ENCODE measurements at places on chromosomes 4 and X.

- no peak for DNase-seq
Measured at GRCh38 chr4:141922236-141922635, 285.9 kb downstream of the IL15 start.

DNA sequence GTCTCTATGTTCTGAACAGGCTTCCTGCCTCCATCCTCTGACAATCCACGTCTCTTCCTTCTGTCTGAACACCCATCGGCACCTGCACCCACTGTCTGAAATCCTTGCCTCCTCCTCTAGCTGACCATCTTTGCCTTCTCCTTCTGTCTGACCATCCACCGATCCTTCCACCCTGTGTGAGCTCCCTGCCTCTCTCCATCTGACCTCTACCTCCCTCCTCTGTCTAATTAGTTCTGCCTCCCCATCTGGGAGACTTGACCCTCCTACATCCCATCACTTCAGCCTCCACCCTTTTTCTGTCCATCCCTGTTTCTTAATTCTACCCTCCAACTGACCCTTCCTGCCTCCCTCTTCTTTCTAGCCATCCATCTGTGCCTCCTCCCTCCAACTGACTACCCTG is 10.0 kb downstream of the SLC38A5 start:
- DNase-seq: no peak

DNA sequence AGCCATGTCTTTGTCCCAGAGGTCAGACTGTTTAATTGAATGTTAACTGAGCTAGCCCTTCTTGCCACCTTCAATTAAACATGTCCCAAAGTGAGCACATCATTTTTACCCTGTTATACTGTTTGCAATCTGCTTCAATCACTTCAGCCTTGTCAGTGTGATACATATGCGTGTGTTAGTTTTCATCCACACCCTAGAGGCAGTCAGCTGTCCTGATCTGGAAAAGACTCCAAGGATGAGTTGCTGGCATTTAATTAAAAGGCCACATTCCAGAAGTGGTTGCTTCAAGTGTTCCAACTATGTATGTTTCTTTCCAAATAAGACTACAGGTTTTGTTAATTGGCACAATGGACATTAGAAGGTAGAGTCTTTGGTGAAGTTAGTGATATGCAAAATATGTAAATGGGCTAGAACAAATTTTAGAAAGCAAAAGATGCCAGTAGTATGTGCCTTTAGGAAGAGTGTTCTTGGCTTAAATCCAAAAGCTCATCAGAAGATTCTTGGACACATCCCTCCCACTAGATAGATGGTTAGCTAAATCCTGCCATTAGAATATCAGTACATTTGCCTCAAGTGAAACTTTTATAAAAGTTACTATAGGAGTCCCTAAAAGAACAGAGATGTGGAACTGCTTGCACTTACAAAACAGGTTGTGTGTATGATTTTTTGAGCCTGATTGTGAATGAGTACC is 79.5 kb upstream of the SLIT2 start:
- DNase-seq: no peak

DNA sequence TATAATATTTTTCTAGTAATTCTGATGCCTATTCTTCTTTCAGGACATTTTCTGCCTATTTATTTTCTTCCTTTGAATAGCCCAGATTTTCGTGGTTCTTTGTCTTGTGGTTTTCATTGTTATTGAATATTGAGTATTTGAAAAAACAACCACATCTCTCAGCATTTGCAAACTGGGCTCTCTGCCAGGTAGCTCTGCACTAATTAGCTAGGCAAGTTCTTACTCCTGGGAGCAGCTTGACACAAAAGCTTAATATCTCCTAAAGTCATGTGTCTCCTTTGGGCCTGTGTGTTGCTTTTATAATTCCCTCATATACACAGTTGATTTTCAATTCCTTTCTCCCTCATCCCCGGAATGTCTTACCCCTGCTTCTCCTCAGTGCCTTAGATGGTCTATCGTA is 413.5 kb upstream of the GRIA3 start:
- no peak for DNase-seq

Data from WERI-Rb-1 (cell line).